ENCODE measurements at places on chromosomes 7 and 10.
A peak's percentile ranks its signal among the peaks of the same experiment; 100 is the strongest.

DNA sequence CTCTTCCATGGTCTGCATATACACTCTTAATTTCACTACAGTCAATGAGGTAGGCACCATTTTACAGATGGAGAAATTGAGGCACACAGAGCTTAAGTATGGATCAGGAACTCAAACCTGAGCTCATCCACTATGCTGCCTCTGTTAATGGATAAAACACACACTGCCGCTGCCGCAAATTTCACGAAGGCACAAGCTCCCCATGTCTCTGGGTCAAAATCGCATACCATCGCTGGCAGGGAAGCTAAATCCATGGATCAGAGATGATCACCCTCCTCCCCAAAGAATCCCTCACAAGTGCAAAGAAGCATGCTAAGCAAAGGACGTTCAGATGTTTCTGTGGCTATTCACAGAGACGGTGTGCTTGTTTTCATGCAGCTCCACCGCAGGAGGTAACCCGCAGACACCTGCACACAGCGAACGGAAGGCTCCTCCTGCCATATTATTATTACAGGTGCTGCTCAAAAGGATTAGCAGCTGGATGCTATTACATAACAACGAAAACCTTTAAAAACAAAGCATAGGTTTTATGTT is 109.3 kb downstream of the UBE2H start:
- no peak for DNase-seq

DNA sequence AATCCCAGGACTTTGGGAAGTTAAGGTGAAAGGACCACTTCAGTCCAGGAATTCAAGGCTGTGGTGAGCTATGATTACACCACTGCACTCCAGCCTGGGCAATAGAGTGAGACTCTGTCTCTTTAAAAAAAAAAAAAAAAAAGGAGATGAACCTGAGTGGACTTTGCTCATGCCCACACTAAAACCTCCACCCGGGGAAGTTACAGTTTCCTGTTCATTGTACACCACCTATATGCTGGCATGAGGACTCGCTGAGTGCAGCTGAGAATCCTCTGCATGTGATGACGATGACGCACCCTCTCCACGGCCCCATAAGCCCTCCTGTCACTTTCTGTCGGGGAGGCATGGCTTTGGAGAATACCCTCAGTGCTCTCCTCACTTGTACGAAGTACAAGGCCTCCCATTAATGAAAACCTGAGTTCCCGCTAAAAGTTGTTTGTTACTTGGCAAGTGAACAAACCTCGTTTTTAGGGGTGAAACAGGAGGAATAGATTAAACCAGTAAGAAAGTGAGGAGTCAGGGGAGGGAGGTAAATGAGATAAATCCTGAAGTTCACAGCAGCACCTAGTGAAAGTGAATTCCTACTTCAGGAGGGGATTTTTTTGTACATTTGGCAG is 15.9 kb downstream of the TMEM176B start:
- DNase-seq: no peak

DNA sequence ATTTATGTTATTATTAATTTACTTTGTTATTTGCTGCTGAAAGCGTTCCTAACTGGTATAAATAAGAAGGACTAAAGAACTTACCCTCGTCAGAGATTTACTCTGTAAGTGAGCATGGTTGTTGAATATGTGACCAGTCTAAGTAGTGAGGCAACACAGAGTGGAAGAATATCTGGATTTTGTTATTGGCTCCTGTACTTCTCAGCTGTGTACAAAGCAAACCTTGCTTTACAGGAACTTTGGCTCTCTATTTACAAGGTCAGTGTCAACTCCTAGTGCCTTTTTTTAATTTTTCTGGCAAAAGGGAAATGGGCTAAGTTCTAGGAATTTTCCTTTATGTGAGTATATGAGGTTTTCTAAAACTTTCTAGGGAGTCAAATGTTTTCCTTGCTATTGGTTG is 35.6 kb downstream of the PDK4 start:
- DNase-seq: no peak

GRCh38 chr10:49632406-49633317 is 18.8 kb downstream of the CHAT start:
- DNase-seq: no peak

- no peak for DNase-seq
Observed at GRCh38 chr7:44290252-44290620, 35.2 kb downstream of the CAMK2B start.

DNA sequence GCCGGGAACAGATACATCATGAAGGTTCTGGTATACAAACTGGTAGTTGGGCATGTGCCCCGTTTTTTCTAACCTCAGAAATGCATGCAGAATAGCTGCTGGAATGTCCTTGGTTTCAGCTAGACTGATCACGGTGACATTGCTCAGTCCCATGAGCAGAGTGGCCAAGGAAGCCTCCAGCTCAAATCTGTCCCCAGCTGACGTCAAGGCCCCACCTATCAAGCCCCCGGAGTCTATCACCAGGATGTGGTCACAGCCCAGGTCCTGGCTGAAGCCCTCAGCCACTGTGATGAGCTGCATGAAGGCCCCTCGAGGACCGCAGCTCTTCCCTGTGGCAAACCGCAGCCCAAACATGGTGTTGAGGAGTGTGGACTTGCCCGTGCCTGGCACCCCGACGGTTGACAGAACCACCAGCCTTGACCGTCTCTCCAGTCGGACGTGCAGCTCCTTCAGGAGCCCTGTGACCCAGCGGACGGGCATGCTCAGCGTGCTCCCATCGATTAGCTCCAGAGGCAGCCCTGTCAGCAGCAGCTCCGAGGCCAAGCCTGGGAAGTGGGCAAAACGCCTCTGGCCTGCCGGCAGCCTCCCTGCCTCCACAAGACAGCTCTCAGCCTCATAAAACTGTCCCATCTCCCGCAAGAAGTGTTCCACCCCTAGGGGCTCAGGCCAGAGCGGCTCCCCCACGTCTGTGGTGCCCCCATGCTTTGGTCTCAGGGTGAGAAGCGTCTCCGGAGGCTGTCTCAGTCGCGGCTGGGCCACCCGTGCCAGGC is 7.8 kb upstream of the MRPS24 start:
- DNase-seq: no peak

DNA sequence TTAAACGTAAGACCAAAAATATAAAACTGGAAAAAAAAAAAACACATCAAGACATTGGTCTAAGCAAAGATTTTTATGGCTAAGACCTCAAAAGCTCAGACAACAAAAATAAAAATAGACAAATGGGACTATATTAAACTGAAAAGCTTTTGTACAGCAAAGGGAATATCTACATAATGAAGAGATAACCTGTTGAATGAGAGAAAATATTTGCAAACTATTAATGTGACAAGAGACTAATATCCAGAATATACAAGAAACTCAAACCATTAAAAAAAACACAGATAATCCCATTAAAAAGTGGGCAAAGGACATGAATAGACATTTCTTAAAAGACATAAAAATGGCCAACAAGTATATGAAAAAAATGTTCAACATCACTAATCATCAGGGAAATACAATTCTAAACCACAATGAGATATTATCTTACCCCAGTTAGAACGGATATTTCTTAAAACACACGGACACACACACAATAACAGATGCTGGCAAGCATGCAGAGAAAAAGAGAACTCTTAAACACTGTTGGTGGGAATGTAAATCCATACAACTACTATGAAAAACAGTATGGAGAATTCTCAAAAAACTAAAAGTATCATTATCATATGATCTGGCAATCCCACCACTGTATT is 28.8 kb downstream of the CNOT4 start:
- no peak for DNase-seq

GRCh38 chr7:18637516-18637915 is 142.0 kb downstream of the HDAC9 start:
- DNase-seq: no peak

DNA sequence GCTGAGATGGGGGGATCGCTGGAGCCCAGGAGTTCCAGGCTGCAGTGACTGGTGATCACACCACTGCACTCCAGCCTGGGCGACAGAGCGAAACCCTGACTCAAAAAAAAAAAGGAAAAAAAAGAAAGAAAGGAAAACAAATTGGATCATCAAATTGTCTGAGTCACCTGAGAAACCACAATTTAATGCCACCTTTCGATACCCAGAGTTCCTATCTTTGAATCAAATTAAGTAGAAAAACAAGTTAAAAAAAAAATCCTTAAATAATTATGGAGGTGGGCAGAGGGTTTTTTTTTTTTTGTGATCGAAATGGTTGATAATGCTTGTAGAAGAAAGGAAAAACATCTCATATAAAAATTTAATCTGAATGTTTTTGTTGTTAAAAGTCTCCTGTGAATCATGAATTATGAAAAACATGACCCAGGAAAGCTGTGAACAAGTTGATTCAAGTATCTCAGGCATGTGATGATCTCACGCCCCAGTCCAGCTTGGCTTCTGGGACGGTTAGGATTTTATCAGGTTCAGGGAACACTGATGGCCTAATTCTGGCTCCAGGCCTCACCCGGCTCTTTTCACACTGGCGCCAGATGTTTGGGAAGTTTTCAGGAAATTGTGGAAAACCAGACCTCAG is 25.3 kb upstream of the CUX1 start:
- DNase-seq: peak; percentile 86

- DNase-seq: no peak
Observed at GRCh38 chr10:124161601-124162000, 68.2 kb upstream of the CHST15 start.

DNA sequence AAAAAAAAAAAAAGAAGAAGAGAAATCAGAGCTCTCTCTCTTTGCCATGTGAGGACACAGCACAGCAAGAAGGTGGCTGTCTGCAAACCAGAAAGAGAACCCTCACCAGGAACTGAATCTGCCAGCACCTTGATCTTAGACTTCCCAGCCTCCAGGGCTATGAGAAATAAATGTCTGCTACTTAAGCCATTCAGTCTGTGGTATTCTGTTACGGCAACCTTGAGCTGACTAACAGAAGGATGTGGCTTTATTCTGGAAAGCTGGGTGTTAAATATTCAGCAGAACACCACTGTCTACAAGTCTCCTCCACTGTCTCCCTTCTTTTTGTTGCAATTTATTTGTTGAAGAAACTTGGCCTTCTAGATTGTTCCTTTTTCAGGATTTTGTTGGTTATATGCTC is 5.0 kb downstream of the COL26A1 start:
- DNase-seq: no peak

GRCh38 chr7:99083068-99083651 is 60.7 kb downstream of the SMURF1 start:
- DNase-seq: no peak

DNA sequence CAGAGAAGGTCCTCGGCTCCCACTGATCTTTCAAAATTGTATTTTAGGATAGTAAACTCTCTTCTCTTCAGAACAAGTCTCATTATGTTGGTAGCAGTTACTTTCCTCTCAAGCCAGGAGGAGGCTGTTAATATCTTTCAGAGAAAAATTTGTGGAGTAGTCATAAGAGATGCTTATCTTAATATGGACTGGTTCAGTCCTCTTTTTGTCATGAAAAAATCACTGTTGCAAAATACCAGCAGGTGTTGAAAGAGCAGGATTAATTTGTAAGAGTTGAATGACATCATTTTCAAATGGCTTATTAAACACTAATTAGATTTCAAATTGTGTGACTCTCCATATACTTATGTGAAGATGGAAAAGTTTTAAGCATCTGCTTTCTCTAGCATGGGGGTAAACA is 662.5 kb downstream of the POM121L12 start:
- no peak for DNase-seq

- DNase-seq: no peak
Observed at GRCh38 chr10:60262647-60263126, 127.0 kb downstream of the ANK3 start.

- DNase-seq: peak; percentile 8
Observed at GRCh38 chr10:117860823-117861222, 185.9 kb downstream of the RAB11FIP2 start.

DNA sequence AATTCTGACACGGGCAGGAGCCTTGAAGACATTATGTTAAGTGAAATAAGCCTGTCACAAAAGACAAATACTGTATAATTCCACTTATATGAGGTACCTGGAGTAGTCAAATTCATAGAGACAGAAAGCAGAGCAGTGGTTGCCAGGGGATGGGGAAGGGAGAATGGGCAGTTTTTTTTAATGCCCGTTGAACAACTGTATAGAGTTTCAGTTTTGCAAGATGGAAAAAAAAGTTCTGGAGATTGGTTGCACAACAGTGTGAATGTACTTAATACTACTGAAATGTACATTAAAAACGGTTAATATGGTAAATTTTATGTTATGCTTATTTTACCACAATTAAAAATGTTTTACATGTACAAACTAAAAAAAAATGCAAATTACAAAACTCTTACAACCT is 63.6 kb upstream of the EFCAB10 start:
- DNase-seq: no peak

GRCh38 chr10:86098187-86098881 is 268.3 kb downstream of the GRID1 start:
- DNase-seq: no peak

- DNase-seq: no peak
Observed at GRCh38 chr7:123714296-123715080, 34.3 kb downstream of the WASL start.

DNA sequence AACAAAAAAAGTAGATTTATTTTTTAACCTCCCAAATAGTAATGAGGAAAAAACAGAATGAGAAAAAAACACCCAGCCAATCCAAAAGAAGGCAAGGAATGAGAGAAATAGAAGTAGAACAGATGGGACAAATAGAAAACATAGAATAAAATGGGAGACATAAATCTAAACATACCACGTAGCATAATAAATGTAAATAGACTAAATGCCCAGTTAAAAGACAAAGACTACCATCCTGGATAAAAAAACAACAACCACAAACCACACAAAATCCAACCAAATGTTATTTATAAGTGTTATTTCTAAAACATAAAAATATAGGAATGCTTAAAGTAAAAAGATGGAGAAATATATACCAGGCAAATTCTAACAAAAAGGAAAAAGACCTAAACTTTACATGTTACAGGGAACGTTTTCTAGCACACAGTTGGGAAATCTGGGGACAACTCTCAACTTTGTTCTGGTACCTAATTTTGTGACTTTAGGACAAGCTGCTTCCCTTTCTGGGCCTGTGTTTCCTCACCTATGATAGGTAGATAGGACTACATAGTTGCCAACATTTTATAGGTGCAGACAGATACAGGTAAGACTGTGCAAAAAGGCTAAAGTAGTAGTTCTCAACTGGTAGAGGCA is 98.4 kb downstream of the SPDYE5 start:
- DNase-seq: no peak

GRCh38 chr7:42982604-42983115 is 50.5 kb downstream of the MRPL32 start:
- no peak for DNase-seq

- DNase-seq: no peak
Observed at GRCh38 chr10:110239892-110240291, 32.5 kb downstream of the MXI1 start.
